NAMALWA (cell line): ENCODE measurements at places on chromosomes 13 and 19.

- DNase-seq, result no peak
Observed at GRCh38 chr13:74758188-74758587, 624.0 kb upstream of the KLF12 start.

DNA sequence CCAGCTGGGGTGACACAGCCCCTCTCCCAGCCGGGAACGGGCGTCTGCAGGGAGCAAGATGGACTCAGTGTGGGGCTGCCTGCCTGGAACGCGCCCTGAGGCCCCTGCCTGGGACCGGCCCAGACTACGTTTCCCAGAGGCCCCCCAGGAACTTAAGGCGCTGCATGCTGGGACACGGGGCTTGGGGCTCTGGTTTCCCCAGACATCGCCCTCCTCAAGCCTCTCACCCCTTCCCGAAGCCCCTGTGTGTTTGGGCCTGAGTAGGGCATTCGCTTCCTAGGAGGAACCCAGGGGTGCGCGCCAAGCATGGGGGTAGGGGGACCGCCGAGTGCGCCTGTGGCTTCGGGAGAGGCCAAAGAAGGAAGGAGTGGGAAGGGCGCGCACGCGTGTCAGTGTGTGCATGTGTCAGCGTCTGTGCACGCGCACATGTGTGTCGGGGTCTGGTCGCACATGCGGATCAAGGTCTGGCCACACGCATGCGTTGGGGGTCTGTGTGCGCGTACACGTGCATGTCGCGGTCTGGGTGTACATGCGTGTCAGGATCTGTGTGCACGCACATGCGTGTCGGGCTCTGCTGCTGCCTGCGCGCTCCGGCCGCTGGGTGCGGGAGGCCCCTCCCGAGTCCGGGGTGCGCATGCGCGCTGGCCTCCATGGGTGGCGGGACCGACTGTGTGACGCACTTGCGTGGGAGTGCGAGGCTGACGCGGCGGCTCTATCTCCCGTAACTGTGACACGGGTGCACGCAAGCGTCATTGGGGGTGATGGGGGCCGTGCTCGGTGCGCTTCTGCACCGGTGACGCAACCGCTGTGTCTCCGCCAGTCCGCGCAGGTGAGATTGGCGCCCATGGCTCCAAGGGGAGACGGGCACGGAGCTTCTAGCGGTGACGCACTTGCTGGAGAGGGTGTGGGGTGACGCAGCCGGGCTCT, 16.2 kb downstream of the ZNF331 start:
- DNase-seq, result no peak

GRCh38 chr13:99354371-99354951, 47.3 kb upstream of the GPR183 start:
- no peak for DNase-seq

- DNase-seq, result peak; percentile 28
Observed at GRCh38 chr13:24985107-24985506, 110.8 kb upstream of the PABPC3 start.

DNA sequence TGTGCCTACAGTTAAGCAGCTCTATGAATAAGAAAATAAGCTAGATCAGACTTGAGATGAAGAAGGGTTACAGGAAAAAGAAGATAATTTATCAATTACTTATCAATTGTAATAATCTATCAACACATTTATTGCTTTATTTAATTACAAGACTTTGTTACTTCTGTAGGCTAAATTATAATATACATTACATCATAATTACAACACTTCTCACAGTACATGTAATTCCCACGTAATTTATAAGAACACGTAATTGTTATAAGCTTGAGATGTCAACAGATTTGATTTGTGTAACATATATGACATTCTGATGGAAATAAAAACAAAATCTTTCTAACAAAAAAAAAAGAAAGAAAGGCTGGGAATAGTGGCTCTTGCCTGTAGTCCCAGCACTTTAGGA, 36.8 kb downstream of the NEK5 start:
- DNase-seq, result no peak

GRCh38 chr13:109807345-109807744, 21.0 kb upstream of the IRS2 start:
- DNase-seq, result no peak

GRCh38 chr13:112348642-112349345, 27.4 kb upstream of the SPACA7 start:
- DNase-seq, result no peak

DNA sequence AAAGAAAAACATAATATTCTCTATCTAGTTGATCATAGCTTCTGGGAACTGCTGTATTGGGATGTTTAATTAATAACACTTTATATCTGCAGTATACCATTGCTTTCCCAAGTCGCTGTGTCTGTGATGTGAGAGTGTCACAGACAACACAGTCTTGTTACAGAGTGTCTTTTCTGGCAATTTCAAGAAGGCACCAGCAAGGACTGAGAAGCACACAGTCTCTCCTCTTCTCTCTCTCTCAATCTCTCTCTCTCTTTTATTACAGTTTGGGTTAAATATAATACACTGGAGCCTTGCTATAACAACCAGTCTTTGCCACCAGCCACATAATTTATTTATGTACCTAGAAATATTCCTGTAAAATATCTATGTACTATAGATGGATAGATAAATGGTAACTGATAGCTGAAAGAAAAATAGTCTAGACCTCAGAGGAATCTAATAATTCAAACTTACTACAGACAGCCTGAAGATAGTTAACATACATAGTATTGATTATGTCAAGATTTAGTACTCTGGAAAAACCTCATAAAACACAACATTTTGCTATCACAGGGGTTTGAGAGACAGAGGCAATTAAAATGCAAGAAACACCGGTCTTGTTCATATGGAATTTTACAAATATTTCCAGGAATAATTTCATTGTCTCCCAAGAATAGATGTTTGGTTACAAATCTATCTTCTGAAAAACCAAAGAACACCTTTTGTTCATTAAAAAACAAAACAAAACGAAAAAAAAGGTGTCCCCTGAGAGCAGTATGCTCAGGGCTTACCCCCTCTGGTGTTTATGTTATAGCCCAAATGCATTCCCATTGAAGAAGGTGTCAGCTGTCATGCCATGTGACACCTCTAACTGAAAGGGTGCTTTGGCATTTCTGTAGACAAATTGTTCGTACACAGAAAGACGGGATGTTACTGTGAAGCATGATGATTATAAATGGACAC, 507.8 kb downstream of the TBC1D4 start:
- no peak for DNase-seq

GRCh38 chr13:109968876-109969577, 182.6 kb upstream of the IRS2 start:
- no peak for DNase-seq

DNA sequence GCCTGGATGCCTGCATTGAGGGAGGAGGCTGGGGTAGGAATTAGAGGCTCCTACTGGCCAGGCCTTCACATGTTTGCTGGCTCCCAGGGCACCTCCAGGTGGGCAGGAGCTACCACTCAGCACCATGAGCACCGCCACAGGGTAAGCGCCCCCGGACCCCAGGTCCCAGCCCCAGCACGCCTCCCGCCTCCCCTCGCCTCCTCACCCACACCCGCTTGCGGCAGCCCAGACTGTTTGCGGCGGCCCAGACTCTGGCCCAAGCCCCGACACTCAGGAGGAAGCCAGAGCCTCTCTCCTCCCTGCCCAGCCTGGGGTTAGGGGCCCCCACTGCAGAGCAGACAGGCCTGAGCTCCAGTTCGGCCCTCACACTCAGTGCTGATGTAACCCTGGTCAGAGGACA, 652 bp downstream of the EPS8L1 start:
- DNase-seq, result no peak

DNA sequence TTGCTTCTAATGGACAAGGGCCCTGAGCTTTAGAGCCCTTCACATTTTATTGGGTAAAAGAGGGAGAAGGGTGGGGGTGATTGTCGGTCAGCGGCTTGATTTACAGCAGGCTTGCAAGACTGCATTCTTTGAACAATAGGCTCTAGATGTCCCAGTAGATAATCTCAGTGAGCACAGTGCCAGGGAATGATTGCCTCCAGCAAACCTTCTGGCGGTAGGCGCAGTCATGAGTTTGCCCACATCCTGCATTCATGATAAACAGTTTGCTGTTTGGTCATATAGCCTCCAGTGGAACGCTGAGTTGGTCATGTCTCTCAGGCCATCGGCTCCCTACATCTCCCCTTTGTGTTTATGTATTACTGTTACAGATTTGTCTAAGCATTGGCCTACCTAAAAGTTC, 12.6 kb downstream of the ZNF528 start:
- DNase-seq, result no peak

- DNase-seq, result no peak
Observed at GRCh38 chr13:45876781-45877180, 25.2 kb upstream of the SIAH3 start.

DNA sequence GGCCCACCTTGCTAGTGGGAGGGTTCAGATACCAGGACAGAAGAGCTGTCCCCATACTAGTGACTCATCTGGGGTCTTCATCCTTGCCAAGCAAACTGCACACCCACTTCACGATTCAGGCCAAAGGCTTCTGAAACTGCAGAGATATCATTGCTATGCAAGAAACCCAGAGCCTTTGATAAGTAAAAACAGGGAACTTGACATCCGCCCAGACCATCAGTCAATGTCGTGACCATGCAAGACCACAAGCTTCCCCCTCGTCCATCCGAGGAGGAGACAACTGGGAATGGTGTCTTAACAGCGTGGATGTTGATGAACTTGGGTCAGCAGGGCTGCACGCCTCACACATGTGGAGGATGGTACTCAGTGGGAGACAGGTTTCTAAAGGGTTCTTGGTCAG, 58.0 kb downstream of the ABCC4 start:
- DNase-seq, result no peak

- DNase-seq, result peak; percentile 51
Observed at GRCh38 chr19:51029718-51030117, 3.3 kb upstream of the KLK11 start.

DNA sequence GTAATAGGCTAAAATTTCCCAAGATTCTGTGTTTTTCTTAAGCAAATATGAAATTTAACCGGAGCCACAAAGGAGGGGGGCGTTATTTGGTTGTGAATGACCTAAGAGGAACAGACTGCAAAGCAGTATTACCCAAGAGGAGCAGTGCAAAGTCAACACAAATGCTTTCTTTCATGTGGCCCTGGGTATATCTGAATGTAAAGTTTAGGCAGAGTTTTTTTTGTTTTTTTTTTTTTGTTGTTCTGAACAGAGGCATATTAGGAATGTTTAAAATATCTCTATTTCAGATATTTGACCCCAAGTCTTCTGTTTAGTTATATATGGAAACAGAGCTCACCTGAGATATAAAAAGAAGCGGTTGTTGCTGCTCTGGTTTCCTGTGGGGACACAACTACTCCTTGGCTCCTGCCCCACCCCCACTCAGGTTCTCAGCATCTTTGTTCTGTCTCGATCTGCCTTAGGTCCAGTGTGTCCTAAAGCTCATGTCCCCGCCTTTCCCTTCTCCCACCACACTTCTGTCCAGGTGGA, 220.7 kb downstream of the RFC3 start:
- no peak for DNase-seq

DNA sequence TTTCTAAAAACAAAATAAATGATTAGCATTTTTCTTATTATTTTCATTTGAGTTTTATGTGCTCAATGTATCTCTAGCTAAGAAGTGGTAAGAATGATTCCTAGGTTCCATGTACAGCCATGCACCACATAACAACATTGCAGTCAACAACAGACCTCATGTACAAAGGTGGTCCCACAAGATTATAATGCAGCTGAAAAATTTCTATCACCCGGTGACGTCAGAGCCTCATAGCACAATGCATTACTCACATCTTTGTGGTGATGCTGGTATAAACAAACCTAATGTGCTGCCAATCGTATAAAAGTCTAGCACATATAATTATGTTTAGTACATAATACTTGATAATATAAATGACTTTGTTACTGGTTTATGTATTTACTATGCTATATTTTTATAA, 120.5 kb downstream of the SLC7A1 start:
- DNase-seq, result no peak

- DNase-seq, result peak; percentile 21
Observed at GRCh38 chr13:62207388-62207787, 791.7 kb upstream of the PCDH20 start.

- DNase-seq, result no peak
Observed at GRCh38 chr13:98353750-98354149, 176.7 kb upstream of the RNF113B start.

GRCh38 chr13:59780058-59780457, 383.7 kb downstream of the DIAPH3 start:
- no peak for DNase-seq

DNA sequence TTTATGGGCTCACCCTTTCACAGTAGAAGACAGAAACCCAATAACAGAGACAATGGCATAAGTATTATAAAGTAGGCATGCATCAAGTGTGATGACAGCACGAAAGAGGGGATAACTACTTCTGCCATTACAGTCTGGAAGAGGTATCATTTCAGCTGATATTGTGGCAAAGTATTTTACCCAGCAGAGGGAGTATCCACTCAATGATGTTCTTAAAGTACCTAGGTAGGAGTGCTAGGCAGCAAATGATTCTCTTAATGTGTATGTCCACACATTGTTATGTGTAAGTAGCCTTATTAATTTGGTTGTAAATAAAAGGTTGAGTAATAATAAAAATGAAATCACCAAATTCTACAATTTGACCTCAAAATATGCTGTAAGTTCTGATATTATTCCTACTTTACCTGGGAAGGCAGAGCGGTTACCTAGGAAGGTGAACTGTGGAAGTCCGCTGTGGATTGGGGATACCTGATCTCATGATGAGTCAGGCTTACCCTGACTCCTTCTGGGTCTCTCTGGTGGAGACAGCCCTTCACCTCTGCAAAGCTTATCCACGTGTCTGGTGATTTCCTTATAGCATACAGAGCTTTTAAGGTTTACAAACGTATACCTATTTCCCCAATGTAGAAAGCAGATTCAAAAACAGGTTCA, 4.1 kb upstream of the UBAC2 start:
- DNase-seq, result peak; percentile 73

- no peak for DNase-seq
Observed at GRCh38 chr13:20114066-20114610, 46.7 kb downstream of the GJA3 start.

GRCh38 chr13:50220938-50221337, 205.7 kb downstream of the KCNRG start:
- no peak for DNase-seq

DNA sequence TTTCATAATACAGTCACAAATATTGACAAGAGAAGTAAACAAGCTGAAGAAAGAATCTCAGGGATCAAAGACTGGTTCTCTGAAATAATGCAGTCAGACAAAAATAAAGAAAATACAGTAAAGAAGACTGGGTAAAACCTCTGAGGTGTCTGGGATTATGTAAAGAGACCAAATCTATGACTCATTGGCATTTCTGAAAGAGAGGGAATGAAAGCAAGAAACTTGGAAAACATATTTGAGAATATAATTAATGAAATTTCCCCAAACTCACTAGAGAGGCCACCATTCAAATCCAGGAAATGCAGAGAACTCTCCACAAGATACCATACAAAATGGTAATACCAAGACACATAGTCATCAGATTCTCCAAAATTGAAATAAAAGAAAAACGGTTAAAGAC, 53.0 kb upstream of the GPC6 start:
- DNase-seq, result no peak

- no peak for DNase-seq
Observed at GRCh38 chr19:52961981-52962380, 700 bp downstream of the ZNF816 start.

DNA sequence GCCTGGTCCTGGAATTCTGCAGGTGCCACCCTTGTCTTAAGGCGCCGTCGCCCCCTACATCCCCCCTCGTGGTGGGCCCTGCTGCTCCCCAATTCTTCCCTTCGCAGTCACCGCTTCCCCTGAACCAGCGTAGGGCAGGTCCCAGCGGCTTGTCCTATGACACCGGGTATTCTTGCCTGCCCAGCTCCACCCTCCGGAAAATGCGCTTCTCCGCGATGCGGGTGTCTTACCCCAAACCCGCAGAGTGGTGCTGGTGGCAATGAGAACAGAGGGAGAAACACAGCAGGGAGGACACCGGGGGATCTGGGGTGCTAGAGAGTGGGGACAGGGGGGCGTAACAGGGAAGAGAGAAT, 9.0 kb downstream of the ZNF808 start:
- DNase-seq, result no peak

GRCh38 chr13:80923907-80924306, 583.0 kb upstream of the SPRY2 start:
- no peak for DNase-seq
